Dorsolateral prefrontal cortex (tissue), 122 donors: ENCODE measurements at places on chromosomes 13 and 19.

DNA sequence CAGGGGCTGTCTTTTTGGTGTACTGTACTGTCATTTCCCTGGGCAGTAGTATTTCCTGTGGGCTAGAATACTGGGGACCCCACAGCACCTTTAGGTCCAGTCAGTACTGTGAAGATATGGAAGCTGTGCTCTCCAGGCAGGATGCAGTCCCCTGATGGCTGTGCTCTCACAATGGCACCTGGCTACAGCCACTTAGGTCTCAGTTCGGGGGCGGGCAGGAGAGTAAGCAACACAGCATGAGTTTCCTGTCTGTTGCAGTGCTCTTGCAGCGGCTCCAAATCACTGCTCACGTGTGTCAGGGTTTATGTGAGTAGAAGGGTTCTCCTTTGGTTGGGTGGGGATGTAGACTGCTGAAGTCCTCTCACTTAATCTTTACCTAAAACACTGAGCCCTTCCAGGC, 810.4 kb downstream of the DACH1 start:
- no peak for DNase-seq

DNA sequence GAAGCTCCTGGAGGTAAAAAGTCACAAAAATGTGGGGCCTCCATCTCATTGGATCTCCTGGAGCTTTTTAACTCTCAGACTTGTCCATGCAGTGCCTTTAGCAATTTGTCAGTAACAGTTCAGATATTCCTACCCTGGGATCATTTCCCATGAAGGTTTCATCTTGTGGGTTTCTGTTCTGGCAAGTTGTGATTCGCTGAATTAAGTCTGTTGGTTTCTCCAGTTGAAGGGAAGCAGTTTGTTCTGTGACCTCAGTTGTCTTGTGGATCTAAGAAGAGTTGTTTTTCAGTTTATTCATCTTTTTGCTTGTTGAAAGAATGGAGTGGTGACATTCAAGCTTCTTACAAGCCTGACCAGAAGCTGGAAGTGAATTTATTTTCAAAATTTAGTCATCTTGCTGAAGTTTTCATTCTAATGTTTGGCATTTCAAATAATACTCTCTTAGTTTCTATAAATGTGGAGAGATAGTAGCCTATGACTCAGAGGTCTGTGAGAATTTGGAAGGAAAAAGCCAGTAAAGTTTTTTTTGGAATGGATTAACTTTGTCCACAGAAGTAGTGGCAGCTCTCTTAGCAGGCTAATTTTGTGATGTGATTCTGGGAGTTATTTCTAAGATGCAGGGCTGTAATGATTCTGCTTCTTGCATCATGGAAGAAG, 120.1 kb upstream of the CSNK1A1L start:
- no peak for DNase-seq

DNA sequence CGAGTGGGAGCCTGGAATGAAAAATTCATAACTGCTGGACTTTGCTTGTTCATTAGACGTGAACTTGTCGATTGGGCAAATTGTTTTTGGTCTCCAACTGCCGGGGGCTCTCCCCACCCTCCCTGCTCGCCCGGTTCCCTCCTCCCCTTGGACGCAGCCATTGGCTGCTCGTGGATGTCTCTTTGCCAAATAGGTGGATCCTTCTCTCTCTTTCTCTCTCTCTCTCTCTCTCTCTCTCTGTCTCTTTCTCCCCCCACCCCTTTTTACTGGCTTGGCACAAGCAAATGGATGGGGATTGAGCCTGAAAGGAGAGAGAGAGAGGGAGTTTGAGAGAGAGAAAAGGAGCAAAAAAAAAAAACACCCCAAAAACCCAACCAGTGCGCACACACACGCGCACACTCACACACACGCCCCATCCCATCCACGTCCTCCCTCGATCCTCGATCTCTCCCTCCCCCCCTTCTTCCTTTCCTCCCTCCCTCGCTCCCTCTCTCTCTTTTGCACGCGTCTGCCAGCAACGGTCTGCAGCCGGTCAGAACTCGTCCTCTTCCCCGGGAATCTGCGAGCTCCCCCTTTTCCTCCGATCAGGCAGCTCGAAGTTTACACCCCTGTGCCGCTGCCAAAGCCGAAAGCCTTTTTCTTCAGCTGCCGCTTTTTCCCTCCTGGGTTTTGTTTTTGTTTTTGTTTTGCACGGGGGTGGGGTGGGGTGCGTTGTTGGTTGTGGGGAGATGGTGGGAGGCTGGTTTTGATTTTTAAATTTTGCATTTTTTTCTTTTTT, 27.8 kb downstream of the NFIX start:
- DNase-seq = peak; percentile 84

DNA sequence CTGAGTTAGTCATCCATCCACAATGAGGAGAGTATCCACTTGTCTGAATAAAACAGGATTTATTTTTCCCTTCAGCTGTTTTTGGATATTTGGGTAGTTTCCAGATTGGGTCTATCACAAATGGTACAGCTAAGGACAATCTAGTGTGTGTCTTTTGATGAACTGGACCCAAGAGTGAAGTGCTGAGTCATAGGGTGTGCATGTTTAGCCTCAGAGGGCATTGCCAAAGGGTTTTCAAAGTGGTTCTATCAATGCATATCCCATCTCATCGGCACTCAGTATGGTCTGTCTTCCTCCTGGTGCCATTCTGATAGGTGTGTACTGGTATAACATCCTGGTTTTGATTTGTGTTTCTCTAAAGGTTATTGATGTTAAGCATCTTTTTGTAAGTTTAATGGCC, 62.3 kb downstream of the GSX1 start:
- DNase-seq = no peak

DNA sequence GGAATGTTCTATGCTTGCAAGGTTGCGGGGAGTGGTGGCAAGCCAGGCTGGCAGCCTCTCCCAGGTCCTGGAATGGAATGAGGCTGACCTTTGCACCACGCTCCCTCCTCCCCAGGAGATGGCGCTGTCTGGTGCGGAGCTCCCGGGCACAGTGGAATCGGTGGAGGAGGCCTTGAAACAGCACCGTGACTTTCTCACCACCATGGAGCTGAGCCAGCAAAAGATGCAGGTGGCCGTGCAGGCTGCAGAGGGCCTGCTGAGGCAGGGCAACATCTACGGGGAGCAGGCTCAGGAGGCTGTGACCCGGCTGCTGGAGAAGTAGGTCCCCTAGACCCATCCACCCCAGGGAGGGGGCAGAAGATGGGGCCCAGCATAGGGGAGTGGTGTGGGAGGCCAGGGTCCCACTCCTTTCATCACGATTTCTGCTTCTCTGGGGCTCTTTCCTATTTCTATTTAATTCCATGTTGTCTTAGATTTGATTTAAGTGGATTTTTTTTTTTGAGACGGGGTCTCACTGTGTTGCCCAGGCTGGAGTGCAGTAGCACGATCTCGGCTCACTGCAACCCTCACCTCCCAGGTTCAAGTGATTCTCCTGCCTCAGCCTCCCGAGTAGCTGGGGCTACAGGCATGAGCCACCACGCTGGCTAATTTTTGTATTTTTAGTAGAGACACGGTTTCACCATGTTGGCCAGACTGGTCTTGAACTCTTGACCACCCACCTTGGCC, 53.2 kb upstream of the SHKBP1 start:
- DNase-seq = peak; percentile 65

GRCh38 chr19:53492153-53492552, 24.6 kb downstream of the ZNF813 start:
- no peak for DNase-seq

- no peak for DNase-seq
These were observed 2.2 kb upstream of the SCN1B start for GRCh38 chr19:35027851-35028599.

DNA sequence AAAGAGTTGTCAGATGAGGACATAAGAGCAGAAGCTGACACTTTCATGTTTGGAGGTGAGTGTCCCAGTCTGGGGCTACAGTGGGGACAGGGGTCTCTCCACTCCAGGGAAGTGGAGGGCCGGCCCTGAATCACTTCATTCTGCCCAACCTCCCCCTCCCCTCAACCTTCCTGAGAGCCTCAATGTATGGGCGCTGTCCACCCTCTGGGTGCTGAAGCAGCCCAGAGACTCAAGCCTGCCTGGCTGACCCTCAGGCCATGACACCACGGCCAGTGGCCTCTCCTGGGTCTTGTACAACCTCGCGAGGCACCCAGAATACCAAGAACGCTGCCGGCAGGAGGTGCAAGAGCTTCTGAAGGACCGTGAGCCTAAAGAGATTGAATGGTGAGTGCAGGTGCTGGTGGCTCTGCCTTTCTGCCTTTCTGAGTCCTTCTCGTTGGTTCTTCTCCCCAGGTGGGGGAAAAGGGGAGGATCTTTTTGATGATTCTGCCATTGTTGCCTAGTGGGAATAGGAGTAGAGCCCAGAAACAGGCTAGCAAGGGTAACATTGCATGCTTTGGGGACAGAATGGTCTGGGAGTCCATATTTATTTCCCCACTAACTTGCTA, 8.8 kb downstream of the CYP4F8 start:
- DNase-seq = no peak

DNA sequence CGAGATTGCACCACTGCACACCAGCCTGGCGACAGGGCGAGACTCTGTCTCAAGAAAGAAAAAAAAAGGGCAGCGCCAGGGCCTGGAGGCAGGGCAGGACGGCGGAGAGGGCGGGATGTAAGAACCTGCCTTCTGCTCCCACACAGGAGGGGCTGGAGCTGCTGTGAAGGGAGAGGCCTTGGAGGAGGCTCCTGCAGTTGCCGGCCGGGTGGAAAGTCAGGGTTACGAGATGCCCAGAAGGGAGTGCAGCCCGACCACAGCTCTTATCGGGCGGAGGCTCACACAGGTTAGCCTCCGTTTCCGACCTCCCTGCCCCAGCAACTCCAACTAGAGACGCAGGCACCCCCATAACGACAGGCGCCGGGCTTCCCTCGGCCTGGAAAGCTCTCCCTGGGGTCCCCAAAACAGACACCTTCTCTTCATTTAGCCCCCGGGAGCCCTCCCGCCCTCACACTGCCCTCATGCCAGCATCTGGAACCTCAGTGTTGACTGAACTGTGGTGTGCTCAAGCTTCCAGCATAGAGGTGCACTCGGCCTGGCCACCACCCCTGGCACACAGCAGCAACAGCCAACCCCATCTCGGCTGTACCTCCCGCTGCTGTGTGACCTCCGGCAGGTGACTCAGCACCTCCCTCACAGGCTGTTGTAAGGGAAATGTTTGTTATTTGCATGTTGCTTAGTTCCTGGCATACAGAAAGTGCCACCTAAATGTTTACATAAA, 1.4 kb downstream of the PLPP2 start:
- peak; percentile 27 for DNase-seq

GRCh38 chr19:28905996-28906395, 307.0 kb downstream of the UQCRFS1 start:
- no peak for DNase-seq

DNA sequence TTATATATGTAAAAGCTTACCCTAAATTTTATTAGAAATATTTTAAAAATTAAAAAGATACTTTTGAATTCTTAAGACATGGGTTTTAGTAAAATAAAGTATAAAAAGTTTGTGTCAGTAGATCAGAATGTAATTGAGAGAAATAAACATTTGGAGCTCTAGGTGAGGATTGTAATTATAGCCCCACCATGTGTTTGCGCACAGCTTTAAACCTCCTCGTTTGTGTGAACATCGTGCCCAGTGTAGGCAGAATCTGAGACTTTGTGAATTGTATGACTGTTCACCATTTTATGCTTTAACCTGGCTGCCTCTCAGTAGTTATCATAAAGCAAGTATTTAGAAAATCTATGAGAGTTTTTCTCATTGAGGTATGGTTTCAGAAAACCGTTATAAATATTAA, 29.1 kb downstream of the CUL4A start:
- no peak for DNase-seq

DNA sequence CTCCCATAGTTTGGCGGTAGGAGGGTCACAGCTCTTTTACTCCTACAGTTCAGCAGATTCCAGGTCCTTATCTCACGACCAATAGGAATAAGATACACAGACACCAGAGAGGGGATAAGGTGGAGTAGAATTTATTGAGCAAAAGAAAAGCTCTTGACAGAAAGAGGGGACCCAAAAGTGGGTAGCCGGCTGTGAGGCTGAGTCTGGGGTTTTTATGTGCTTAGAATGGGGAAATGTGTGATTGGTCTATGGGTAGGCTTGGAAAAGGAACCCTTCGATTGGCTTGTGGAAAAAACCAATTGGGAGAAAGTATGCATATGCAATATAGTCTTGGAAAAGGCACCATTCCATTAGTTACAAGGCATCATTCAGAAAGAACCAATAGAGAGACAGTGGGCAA, 1356.9 kb upstream of the SPRY2 start:
- DNase-seq = no peak

DNA sequence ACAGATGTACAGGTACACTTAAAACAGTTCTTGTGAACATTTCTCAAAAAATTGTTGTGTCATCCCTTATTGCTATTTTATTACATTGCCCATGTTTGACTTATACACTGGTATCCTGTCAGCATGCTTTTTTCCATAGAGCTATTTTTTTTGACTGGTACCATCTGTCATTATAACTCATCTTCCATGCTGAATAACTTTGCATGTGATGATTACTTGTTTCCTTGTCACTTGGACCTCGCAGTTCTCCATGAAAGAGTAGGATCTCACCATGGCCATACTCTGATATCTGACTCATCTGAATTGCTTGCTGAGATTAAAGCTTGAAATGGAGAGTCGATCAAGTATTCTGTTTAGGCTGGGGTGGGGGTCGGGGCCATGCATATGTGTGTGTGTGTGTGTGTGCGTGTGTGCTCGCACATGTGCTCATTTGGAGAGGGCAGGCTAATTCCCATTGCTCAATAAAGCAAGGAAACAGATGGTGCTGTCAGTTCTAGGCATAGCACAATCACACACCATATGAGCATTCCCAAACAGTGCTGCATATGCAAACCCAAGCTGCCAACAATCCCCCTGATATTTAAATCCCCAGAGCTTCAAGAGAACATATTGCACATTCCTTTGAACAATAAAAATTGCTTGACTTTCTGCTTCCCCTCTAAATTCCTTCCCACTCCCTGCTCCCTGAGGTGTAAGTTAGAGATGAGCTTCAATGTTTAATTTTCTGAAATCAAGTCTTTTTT, 62.9 kb downstream of the NHLRC3 start:
- no peak for DNase-seq

- no peak for DNase-seq
These were observed 3.5 kb upstream of the INSR start for GRCh38 chr19:7297742-7298141.

DNA sequence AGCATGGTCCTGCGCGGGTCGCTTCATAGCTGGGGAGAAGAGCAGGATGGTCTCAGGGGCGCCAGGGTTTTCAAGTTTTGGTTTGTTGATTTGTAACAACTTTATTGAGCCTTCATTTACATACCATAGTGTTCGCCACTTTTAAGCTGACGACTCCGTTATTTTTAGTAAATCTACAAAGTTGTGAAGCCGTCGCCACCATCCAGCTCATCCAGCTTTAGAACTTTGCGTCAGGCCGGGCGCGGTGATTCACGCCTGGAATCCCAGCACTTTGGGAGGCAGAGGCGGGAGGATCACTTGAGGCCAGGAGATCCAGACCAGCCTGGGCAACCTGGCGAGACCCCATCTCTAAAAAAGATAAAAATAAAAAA, 404 bp downstream of the C19orf44 start:
- DNase-seq = peak; percentile 67
